ENCODE measurements at places on chromosomes 16 and 17. TPM values are rescaled to one million over a fixed set of nuclear protein-coding genes. Genes with fewer than 3 reads are reported as not detected.
A peak's percentile ranks its signal among the peaks of the same experiment; 100 is the strongest.

The TMC6 gene
- total RNA-seq, result 535 TPM

The TNFSF13 gene
- 0.64 TPM for total RNA-seq

The PLLP gene
- 1.1 TPM for total RNA-seq

The CPHXL2 gene
- total RNA-seq, result not detected

The CSH1 gene
- total RNA-seq, result not detected

The CALB2 gene
- total RNA-seq, result not detected

- DNase-seq, result no peak
Measured at GRCh38 chr17:9646546-9646885, 1.2 kb downstream of the USP43 start.

DNA sequence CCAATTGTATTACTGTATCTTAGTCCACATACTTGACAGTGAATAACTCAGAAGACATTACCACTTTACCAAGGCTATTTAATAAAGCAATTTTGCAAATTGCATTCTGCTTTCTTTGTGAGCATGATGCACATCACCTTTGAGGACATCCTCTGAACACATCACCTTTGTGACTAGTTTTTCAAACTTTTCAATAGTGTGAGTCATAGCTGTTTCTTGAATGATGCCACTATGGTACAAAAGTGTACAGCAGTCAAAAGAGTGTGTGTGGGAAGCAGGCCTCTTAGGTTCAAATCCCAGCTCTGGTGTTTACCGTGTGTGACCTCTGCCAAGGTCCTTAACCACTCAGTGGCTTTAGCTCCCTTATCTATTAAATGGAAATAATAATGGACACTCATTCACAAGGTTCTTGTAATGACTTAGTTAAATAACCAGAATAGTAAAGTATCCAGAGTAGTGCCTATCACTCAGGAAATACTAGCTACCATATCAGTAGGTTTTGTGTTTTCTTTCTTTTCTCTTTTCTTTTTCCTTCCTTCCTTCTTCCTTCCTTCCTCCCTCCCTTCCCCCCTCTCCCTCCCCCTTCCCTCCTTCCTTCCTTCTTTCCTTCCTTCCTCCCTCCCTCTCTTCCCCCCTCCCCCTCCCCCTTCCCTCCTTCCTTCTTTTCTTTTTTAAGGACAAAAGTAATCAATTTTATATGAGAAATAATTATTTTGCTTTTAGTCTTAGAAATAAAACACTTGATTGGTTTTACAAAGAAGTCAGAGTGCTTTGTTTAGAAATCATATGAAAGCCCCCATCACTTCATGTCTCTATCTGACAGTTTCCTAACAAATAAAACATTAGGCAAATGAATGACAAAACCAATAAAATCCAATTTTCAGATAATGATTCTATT, 178.9 kb downstream of the MYO1D start:
- no peak for DNase-seq

DNA sequence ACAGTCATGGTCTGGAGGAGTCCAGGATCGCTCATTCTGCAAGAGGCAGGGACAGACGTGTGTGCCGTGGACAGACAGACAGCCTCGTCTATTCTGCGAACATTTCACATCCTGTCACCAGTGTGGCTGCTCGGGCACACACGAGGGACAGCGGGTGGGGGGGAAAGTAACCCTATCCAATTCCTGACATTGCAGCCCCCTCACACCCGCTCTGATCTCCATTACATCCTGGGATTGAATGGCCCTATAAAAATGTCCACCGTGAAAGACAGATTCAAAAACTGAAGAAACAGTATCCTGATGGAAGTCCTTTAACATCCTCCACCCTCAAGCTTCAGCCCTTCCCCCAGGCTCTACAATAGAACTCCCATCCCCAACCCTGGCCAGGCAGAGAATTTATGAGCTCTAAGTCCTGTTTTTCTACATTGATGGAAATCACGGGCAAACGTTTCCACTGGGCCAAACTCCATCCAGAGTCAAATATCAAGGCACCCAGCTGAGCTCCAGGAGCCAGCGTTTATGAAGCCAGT, 39.4 kb downstream of the HS3ST3A1 start:
- no peak for DNase-seq

- no peak for DNase-seq
Measured at GRCh38 chr16:55567382-55567781, 898 bp downstream of the CAPNS2 start.

DNA sequence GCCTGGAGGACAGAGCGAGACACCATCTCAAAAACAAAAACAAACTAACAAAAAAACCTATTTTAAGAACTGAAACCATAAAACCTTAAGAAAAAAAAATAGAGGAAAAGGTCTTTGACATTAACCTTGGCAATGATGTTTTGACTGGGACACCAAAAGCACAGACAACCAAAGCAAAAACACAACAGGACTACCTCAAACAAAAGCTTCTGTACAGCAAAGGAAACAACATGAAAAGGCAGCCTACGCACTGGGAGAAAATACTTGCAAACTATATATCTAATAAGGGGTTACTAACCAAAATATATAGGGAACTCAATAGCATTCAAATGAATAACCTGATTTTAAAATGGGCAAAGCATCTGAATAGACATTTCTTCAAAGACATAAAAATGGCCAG, 32.3 kb downstream of the CDR2 start:
- no peak for DNase-seq

DNA sequence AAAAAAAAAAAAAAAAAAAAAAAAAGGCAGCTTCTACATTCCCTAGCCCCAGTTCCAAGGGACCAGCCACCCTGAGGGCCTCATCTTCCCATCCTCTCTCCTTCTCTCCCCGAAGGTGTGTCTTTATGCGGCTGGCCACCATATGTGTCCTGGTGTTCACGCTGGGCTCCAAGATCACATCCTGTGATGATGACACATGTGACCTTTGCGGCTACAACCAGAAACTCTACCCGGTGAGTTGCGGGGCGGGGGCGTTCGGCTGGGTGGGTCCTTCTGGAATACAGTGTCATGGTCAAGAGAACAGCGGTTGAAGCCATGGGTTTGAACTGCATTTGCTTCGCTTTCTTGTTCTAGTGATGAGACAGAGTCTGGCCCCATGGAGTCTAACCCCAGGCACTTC, 22.6 kb upstream of the COQ7 start:
- DNase-seq, result no peak

DNA sequence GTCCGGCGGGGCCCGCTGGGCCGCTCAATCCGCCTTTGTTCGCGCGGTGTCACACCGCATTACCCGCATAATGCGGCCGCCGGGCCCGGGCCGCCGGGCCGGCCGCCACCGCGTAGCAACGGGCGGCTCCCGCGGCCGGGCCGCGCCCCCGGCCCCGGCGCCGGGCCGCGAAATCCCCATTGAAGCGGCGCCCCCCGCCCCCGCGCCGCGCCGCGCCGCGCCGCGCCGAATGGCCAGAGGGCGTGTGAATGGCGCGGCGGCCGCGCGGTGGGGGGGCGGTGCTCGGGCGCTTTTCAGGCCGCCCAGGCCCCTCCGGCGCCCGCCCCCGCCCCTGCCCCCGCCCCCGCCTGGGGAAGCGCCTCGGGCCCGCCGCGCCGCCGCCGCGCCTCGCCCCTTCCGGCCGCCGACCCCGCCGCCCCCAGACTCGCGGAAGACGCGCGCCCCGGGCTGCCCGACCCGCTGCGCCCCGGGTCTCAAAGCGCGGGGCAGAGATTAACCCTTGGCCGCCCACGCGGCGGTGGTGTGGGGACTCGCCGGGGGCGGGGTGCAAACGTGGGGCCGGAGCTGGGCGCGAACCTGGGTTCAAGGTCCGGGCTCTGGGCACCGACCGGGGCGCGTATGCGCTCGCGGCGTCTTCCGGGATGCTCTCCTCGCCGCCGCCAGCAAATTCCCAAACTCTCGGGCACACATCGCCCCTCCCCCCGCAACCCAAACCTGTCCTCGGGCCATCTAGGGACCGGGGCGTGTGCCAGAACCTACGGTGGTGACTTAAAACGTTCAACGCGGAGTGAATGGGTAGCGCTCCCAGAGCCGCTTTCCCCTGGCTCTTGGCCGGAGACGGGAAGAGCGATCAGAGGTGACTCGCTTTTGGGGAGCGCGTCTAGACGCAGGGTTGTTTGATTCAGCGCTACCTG, 46.7 kb downstream of the WNT3 start:
- peak; percentile 48 for DNase-seq

- no peak for DNase-seq
Measured at GRCh38 chr16:85395913-85396878, 216.9 kb upstream of the GSE1 start.

GRCh38 chr17:79745641-79746105, 14.9 kb downstream of the ENPP7 start:
- no peak for DNase-seq

GRCh38 chr17:58156839-58157803, 8.9 kb downstream of the OR4D1 start:
- peak; percentile 43 for DNase-seq

- no peak for DNase-seq
Measured at GRCh38 chr16:58037365-58038057, 12.0 kb downstream of the MMP15 start.

DNA sequence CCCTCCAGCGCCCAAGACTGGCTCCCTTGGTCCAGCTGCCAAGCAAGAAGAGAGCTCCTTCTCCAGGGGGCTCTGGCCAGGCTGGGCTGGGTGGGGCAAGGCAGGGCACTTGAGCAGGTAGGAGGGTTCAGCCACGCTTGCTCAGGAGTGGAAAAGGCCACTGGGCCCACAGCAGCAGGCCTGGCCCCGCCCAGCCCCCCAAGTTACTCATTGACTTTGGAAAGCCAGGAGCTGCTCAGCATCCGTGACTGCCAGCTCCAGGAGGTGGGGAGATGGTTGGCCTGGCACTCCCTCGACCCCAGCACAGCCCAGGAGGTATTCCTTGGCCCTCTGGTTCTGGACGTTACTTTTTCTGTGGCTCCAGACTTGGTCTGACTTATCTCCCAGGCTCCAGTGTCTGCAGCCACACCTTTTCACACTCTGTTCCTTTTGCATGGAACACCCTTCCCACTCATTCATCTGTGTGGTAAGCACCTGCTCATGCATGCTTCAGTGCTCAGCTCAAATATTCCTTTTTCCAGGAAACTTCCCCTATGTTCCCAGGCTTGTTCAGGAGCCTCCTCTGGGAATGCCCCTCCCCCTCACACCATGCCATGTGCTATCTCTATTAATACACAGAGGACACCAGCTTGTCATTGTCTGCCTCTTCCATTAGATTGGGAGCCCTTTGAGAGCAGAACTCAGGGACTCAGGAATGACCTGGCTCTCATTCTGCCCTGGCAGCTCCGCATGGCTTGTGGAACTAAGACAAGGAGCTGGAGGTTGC, at the start of gene CDH16:
Gene CDH16, minus strand, starts transcription at position 83 of the 766 bp plus-strand sequence. CDS start 820 bp downstream, outside the sequence.
- no peak for DNase-seq

- no peak for DNase-seq
Measured at GRCh38 chr16:1438229-1439057, 5.9 kb downstream of the CCDC154 start.

DNA sequence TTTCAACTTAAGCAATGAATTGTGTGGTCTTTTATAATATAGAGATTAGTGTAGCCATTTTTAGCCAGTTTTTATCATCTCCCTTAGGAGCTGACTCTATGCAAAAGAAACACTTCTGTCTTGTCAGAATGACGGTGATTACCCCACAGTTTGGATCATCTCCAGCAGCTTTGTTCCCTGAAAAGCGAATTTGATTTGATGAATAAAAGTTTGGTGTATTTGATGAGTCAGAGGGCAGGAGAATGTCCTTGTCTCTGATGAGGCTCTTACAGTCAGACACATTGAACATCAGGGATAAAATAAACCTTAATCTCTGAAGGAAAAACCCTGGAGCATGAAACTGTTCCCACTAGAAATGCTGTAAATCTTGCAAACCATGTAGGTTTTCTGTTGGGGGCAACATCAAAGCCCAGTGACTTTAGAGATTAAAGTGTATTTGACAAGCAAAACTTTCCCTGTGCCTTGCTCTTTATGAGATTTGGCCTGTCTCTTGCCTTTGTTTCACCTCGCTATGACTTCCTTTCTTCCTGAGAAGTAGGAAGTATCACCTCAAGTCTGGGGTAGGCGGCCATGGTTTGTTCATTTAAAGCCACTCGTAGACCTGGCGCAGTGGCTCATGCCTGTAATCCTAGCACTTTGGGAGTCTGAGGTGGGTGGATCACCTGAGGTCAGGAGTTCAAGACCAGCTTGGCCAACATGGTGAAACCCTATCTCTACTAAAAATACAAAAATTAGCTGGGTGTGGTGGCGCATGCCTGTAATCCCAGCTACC, 209.3 kb downstream of the FTO start:
- DNase-seq, result no peak

DNA sequence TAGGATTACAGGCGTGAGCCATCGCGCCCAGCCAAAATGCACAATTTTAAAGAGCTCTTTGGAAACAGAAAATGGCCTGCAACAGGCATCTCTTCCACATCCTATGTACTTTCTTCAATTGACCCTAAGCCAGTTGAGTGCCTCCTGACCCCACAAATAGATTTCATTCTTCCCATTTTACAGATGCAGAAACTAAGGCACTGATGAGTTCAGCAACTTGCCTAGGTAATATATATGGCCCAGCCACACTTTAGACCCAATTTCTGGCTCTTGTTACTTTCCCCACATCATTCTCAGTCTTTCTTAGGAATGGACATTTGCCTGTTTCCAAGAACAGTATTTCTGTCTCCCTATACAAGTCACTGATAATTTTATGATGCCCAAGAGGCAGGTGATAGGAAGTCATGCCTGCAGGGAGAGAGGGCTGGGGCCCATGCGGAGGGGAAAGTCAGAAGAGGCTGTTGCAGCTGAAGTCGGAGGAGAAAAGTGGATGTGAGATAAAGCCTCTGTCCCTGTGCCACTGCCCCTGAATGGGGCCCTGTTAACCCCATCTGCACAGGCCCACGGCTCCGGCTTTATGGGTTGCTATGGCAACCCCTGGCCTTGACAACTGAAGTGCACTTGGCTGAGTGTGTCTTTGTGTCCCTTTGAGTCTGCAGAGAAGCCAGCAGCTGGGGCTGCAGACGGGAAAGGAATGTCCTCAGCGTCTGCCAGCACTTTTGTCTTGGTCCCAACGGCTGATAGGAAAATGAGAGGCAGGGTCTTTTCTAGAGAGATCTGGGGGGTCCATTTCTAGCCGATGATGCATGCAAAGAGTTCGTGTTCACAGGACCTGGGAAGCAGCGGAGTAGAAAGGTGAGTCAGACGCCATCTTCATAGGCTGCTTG, 45.9 kb downstream of the ABAT start:
- DNase-seq, result no peak

DNA sequence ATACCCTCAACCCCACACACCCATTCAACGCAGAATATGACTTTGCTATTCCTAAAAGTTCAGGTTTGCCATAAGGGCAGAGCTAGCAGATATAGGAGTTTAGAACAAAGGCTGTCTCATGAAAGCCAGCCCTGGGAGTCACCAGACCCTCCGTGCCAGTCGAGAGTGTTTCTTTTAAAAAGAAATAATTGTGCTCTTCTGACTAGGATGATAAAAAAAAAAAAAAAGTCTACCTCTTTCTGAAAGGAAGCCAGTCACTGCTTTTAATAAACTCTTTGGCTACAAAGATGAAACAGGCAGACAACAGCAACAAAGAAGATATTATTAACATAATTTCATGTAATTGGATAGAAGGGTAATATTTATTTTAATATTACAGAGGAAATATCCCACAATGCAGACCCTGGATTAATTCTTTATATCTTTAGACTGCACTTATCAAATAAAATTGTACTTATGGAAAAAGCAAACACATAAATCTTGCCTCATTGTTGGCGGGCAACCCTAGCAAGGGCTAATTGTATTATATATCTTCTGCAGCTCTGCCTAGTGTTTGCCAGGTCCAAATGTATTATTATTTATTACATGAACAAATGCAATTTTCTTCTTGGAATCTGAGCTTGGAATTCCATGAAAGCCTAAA, 277.5 kb upstream of the DYNLRB2 start:
- no peak for DNase-seq

All from CD8-positive, alpha-beta T cell (primary cell).